ENCODE measurements at places on chromosomes 6 and 20.

- DNase-seq, result peak; percentile 65
Measured at GRCh38 chr6:135938576-135939207, 87.2 kb downstream of the PDE7B start.

DNA sequence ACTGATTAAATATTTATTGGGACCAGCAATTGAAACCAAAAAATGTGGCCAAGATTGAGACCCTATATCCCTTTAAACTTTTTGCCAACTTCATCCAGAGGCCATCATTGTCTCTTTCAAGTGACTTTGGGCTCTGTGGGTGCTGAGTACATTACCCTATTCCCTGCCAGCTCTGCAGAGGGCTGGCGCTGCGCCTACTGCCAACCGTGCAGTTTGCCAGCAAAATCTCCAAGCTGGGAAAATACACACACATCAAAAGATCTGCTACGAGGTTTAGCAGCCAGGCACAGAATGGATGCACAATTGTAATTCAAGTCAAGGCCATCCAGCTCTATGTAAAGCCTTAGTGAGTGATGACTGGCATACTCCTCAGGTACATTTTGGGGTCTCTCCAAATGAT is 125.0 kb downstream of the CBLN4 start:
- DNase-seq, result no peak

DNA sequence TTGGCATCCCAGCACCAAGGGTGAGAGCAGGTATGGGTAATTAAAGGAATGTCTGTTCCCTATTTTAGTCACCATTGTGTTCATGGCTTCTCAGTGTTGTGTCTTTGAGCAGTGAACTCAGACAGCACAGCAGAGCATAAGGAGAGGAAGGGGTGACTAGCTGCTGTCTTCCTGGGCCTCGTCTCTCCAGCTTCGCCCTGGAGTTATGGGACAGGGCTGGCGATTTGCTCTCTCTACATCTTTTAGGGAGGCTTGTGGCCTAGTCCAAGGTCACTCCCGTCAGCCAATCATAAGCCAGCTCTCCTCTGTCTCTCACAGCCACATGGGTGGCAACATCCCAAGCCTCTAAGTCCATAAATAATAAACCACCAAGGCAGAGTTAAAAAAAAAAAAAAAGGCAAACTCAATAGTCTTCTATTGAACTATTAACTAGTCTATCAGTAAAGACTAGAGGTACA is 7.3 kb downstream of the CST3 start:
- no peak for DNase-seq

- DNase-seq, result no peak
Measured at GRCh38 chr6:153800580-153801188, 238.4 kb upstream of the OPRM1 start.

GRCh38 chr20:37228082-37228481 is 33.5 kb downstream of the GHRH start:
- no peak for DNase-seq

- no peak for DNase-seq
Measured at GRCh38 chr20:58707770-58708169, 15.2 kb downstream of the NPEPL1 start.

DNA sequence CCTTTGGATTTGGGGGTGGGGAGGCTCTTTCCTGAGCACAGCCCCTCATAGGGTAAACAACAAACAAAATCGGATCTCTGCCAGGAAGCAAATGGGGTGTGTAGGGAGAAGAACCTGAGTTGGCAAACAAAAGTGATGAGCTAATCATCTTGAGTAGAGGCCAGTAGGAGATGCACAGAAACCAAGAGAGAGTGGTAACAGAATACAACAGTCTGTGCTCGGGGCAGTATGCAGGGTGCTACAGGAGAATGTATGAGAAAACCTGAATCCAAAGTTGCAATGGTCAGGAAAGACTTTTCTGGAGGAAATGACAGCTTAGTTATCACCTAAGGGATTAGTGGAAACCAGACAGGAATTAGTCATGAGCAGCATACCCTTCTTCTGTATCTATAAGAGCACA is 177.8 kb downstream of the CDKAL1 start:
- DNase-seq, result no peak

GRCh38 chr20:57378646-57379262 is 12.4 kb upstream of the RBM38 start:
- DNase-seq, result no peak

DNA sequence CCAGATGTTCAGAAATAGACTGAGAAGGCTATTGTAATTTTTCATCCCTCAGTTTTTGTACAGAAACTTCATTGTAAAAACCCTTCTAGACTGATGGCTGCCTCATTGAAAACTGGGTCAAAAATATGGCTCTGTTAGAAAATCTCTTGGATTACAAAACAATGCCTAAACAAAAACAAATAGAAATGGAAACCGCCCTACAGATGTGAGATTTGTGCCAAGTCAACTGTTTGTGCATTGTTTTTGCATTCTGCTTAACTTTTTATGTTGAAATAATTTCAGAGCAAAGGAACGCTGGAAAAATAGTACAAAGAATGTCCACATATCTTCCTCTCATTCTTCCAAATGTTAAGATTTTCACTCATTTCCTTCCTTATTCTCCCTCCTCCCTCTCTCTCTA is 425.1 kb downstream of the FOXA2 start:
- no peak for DNase-seq

- DNase-seq, result peak; percentile 89
Measured at GRCh38 chr20:35600993-35601973, 14.3 kb upstream of the SPAG4 start.

DNA sequence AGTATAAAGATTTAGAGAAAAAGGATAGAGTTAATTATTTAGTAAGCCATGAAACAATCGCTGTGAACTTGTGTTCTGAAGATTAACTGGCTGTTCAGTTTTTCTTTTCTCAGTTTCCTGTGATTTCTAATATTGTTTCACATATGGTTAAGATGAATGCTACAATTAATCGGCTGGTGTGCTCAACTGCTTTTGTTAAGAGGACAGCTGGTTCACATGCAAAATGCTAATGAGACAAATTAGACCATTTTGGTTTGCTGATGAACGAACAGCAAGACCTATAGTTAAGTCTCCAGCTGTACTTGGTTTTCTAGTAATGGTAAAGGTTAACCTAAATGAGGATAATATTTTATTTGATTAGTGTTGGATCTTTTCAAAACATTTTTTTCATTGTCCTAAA is 10.8 kb upstream of the NHSL1 start:
- no peak for DNase-seq

DNA sequence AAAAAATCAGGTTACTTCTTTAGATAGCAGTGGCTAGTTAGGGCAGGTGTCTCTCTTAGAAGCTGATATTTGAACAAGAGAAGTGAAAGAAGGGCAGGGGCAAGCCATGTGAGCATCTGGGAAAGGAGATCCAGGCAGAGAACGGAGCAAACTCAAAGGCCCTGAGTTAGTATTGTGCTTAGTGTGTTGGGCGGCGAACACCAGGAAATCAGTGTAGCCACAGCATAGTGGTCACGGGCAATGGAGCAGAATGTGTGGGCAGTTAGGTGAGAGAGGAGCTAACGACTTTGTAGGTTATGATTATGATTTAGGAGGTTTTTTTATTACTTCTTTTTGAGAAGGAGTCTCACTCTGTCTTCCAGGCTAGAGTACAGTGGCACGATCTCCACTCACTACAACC is 229.3 kb downstream of the TMEM242 start:
- no peak for DNase-seq

- DNase-seq, result no peak
Measured at GRCh38 chr6:75213112-75213511, 7.3 kb upstream of the COL12A1 start.

DNA sequence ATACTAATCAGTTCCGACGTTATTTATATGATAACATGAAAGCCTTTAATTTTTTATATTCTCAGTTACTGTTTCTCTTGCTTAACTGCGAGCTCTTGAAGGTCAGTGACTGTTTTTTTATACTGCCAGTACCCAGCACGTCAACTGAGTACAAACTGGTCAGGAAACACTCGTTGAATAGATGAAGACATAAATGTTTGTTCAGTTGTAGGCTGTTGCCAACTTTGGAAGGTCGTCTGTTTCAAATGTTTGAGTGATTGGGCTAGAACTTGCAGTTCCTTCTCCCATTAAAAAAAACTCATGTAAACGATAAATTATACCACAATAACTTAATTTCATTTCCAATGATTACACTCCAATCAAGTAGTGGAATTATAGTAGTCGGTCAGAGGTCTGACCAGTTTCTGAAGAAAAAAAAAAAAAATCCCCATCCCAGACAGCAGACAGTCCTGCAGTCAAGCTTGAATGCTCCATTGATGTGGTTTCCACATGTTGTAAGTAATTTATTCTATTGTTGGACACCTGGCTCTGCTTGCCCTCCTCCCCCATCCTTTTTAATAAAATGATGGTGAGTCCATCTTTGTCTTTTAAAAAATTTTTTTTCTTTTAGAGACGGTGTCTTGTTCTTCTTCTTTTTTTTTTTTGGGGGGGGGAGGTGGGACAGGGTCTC is 81.1 kb downstream of the SASH1 start:
- no peak for DNase-seq

DNA sequence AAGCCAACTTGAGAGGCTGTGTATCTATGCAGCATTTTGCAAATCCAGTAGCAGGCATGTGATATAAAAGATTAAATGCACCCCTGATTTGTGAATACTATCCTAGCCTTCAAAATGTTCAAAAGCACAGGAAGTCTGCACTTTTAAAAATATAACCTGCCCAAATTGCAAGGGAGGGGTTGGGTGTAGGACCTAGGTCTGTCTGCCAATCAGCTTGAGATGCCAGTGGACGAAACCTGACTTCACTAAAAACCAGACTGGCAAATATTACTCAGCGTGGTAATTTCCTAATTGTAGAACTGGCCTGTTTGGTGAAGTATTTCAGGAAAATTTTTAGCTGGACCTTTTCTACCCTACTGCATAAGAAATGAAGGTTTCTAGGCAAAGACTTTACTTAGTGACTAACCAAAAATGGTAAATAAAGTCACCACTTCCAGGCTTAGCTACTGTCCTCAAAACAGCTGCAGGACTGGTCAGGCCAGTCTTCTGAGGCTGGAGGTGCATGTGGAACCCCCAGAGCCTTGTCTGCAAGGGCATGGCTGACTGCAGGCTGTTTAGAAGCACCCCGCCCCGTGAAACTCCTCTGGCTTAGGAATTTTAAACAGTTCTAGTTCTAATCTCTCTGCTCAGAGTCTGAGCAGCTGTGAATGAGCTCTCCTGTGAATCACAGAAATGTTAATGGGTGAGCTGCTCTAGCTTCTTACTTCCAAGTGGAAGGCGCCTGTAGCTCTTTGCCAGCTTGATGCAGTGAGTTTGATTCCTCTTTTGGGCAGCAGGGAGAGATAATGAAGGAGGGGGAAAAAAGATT is 104.4 kb upstream of the ESR1 start:
- DNase-seq, result no peak

GRCh38 chr6:159914565-159914923 is 23.8 kb downstream of the MAS1 start:
- no peak for DNase-seq

- no peak for DNase-seq
Measured at GRCh38 chr6:32355018-32355417, 16.7 kb downstream of the TSBP1 start.

DNA sequence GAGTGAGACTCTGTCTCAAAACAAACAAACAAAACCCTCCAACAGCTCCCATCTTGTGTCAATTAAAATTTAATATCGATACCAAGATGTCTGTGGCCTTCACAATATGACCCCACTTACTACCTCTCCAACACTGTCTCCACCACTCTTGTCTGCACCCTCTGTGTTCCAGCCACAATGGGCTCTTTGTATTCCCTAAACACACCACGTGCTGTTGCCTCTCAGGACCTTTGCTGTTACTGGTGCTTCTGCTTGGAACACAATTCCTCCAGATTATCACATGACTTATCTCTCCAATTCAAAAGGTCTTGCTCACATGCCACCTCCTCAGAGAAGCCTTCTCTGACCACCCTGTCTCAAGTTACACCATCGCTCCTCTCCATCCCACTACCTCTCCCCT is 6.0 kb upstream of the HCK start:
- DNase-seq, result no peak

- no peak for DNase-seq
Measured at GRCh38 chr20:35108921-35109320, 16.3 kb upstream of the TRPC4AP start.

DNA sequence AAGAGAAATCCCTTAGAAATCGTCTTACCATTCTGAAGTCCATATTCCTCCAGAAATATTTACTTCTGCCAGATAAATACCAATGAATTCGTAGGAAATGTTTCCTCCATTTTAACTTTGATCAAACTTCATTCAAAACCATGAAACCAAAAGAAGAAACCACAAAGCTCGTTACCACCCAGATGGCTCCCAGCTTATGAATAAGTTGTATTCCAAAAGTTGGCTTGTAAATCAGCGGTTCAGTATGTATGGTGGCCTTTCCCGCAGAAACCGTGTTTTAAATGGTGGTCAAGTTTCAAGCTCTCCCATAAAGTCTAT is 73.6 kb upstream of the RIPOR2 start:
- DNase-seq, result peak; percentile 64

DNA sequence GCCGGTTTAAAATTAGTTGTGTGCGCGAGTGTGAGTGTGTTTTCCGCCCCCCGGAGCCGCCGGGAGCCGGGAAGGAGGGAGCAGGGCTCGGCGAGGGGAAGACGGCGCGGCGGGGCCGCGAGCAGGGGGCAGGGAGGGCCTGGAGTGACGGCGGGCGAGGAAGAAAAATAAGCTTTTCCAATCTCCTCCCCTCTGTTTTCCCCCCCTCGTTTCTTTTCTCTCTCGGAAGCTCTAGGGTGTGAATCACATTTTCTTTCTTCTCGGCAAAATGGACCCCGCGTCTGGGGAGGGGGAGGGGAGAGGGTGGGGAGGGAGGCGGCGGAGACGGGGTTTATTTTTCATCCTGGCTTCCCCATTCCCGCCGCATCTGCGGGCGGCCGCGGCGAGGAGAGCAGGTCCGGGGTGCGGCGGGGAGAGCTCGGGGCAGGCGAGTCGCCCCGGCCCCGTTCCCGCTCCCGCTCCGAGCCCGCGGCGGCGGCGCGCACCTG is 881 bp downstream of the BICRAL start:
- DNase-seq, result peak; percentile 90

GRCh38 chr6:21128601-21129000 is 464.9 kb upstream of the SOX4 start:
- DNase-seq, result no peak

- DNase-seq, result peak; percentile 62
Measured at GRCh38 chr20:12970372-12970821, 38.4 kb upstream of the SPTLC3 start.

All from hematopoietic multipotent progenitor cell treated with erythropoietin and hydrocortisone succinate and interleukin-3 and kit ligand, for 4 days (in vitro differentiated cells).